Amniotic stem cell (primary cell): ENCODE measurements at places on chromosomes 1 and 21.

- DNase-seq: peak; percentile 97
These were observed at the start of gene IBA57 for GRCh38 chr1:228165372-228166169. Gene IBA57, plus strand, starts transcription at chr1:228165804. Its CDS starts 13 bp downstream, at chr1:228165817.

- no peak for DNase-seq
These were observed 257.5 kb upstream of the PTBP2 start for GRCh38 chr1:96464066-96464465.

DNA sequence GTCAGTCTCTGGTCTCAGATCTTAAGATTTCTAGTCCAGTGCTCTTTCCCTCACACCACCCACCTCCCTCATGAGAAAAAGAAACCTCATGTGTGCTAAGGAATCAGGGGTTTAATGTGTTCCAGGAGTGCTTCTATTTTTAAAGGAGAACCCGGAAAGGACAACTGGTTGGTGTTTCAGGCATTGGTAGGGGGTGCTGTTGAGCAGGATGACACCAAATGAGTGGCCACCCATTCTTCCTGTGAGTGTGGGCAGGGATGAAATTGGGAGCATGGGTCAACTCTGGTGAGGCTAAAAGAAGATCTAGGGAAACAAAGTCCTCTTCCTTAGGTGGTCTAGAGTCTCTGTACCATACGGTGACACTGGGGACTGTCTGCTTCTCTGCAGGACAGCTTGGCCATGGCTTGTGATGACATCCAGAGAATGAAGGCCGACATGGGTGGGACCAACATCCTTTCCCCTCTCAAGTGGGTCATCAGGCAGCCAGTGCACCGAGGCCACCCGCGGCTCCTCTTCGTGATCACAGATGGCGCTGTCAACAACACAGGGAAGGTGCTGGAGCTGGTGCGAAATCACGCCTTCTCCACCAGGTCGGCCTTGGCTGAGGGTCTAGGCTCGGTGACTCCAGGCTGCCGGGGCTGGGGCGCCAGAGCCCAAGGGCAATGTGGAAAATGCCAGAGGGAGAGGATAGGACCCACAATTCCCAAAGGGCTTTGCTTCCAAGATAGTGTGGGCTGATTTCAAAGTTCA, 39.3 kb downstream of the VWA5B1 start:
- DNase-seq: no peak

- no peak for DNase-seq
These were observed 661.8 kb downstream of the MATN1 start for GRCh38 chr1:30061292-30062220.

DNA sequence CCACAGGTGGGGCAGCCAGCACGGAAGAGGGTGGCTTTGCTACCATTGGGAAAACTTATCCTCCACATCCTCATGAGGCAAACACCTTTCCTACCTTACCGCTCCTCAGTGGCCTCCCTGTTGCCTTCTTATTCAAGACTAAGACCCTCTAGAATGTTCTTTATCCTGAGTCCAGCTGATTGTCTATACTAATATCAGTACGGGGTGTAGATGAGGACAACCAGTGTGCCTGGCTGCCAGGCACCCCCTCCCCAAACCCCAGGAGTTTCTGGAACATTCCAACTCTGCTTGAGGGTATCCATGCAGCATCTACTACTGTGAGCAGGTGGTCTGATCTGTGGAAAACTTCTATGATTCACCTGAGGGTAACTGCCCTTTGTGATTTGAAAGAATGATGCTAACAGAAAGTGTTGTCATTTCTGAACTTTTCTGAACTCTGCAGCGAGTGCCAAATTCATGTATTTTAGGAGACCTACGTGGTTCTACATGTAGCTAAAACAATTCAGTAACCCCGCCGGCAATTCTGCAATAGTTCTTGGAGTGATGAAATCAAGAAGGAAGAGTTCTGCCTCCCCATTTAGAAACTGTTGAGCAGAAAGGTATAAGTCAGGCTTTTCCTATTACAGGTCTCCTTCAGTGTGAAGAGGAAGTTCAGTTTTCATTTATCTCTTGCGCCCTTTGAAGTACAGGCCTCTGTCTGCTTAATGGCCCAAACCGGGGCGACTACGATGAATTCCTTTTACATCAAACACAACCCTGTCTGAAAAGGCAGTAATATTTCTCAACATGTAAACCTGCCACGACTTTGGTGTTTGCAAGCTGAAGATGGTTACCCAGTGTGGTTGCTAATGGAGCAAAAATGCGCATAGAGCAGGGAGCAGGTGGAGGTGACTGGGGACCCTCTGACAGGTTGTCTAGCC, 80.4 kb downstream of the RUNX1 start:
- no peak for DNase-seq

GRCh38 chr1:228197555-228198147, 10.2 kb upstream of the OBSCN start:
- DNase-seq: no peak

- DNase-seq: peak; percentile 14
These were observed at the start of gene EVA1B for GRCh38 chr1:36323636-36324352. Gene EVA1B, minus strand, starts transcription at chr1:36323645. Its CDS starts 608 bp downstream, at chr1:36323037.

- no peak for DNase-seq
These were observed 31.0 kb downstream of the ASH1L start for GRCh38 chr1:155531624-155532023.

DNA sequence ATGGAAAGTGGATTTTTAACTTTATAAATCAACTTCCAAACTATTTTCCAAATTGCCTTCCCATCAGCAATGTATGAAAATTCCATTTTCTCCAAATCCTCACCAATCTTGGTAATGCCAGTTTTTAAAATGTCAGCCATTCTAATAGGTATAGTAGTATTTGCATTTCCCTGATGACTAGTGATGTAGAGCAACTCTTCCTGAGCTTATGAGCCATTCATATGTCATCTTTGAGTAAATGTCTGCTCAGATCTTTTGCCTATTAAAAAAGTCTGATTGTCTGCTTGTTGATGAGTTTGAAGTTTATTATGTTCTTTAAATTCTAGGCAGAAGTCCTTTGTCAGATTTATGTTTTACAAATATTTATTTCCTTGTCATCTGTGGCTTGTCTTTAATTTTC, 54.7 kb downstream of the KDM1A start:
- no peak for DNase-seq

- no peak for DNase-seq
These were observed 491.0 kb downstream of the MATN1 start for GRCh38 chr1:30232288-30232899.

DNA sequence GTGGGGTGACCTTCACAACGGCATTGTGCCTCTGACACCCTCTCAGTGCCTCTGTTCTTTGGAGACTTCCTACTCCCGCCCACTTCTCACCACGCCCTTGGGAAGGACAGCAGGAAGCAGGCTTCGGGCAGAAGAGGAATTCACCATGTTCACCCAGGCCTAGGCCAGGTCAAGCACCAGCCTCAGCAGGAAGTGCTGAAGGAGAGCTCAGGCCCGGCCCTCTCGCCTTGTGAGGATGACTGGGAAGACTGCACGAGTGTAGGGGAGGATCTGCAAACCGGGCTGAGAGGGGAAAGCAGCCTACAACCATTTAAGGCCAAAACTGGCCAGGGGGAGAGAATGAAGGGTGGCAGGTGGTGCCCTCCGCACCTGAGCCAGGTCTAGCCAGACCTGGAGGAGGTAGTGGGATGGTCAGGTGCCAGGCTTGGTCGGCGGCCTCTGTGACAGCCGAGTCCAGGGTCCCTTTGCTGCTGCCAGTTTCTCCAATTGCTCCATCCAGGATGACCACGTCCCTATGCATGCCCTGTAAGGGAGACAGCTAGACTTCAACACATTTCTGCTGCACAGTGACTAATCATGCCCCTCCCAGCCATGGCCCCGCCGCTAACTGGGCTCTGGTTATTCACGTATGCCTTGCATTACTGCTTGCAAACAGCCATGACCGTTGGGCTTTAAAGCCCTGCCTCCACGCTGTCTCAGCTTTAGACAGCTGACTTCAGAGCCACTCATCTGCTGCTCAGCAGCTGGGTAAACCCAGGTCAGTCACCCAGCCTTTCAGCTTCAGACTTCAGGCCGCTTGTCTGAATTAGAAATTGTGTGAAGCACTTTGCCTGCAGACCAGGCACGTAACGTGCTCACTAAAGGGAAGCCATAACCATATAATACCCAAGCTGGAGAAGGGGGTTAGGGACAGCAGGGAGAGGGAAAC, 8.9 kb downstream of the MRTO4 start:
- DNase-seq: peak; percentile 96

GRCh38 chr1:216119600-216119999, 303.6 kb downstream of the USH2A start:
- no peak for DNase-seq

- no peak for DNase-seq
These were observed 72.3 kb downstream of the HUNK start for GRCh38 chr21:31945141-31945540.

GRCh38 chr1:114330451-114330983, 176.8 kb upstream of the SYT6 start:
- DNase-seq: no peak

GRCh38 chr21:25560271-25560685, 47.0 kb downstream of the MRPL39 start:
- no peak for DNase-seq

DNA sequence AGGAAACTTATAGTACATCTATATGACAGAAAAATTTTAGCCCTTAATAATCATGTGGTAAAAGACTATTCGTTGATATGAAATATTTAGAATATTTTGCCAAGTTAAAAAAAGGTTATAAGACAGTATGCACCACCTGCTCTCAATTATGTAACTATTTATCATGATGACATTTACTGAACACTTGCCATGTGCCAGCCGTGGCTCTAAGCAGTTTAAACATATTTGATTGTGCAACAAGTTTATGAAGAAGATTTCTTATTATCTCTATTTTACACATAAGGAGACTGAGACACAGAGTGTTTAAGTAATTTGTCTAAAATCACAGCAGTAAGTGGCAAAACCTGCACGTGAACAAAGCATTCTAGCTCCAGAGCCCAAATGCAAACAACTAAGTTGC, 199.3 kb upstream of the JUN start:
- no peak for DNase-seq

- DNase-seq: no peak
These were observed at the start of gene NECTIN4 for GRCh38 chr1:161089251-161089924. Gene NECTIN4, minus strand, starts transcription at chr1:161089558. Its CDS starts 262 bp downstream, at chr1:161089296.

- DNase-seq: no peak
These were observed 8.7 kb upstream of the KCNK1 start for GRCh38 chr1:233605205-233605604.

- no peak for DNase-seq
These were observed 79.6 kb downstream of the KAZN start for GRCh38 chr1:14678011-14678638.
